NCI-H1092 (cell line): ENCODE measurements at places on chromosomes 2 and 18.

DNA sequence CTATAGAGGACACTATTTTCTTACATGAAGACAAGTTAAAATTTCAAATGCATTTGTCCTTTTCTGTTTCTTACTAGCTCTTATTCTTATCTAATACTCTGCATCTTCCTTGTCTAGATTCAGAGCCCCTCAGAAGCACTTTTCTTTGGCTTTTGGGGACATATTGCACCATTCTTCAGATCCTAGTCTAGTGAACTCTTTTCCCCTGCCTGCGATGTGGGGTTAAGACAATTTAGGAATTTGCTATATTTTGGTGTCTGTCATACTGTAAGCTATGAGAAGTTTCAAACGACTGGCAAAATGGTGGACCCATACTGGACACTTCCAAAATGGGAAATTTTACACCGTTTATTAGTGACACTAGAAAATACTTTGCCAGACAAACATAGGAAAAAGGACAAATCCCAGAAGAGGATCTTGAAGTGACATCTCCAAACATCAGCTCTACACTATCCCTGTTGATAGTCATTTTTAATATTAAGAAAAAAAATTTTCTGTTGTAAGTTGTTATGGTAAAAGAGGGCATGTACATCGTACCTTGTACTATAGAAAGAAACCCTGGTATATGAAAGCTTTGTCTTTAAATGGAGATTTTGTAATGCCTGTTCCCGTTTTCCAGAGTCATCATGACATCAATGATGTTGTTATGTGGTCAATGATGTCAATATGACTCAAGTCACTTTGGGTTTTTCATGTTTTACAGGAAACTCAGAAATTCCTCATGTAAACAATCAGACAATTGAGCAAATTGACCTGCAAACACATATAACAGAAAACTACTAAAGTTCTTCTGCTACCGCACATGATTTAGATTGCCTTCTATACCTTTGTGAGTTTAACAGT lies 4.4 kb upstream of the KYNU start:
- no peak for DNase-seq

DNA sequence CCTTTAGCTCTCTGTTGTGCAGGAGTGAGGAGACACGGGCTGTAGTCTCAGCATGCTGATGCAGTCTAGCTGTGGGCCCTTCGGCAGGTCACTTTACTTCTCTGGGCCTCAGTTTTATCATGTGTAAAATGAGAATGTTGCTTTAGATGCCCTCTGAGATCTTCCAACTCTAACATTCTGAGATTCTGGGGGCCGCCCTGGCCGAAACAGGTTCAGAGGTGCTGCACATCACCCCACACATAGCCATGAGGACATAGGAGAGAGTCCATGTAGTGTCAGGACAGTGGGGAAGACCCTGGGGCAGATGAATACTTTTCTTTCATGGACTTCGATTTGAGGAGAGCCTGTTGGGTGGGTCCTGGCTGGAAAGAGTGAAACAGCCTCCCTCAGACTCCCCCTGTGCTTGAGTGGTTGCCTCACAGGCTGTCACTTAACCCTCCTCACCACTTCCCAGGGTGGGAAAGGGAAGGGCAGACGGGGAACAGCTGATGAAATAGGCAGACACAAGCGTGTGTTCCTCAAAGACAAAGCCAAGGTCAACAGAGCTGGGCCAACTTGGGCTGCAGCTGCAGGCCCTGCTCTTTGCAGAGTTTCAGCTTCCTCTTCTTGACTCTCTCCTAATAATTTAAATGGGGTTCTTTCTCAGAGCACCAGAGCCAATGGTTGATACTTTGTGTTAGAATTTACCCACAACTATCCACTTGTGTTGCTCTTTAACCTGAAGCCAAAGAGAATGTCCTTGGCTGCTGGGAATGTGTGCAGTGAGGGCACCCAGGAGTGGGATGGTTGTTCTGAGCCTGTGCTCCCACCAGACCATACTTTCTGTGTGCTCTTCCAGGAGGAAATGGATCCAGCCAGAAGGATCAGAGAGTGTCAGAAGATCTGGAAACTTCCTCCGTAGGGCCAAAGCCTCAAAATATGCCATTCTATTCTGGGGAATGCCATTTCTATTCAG lies 14.7 kb upstream of the MRPL33 start:
- no peak for DNase-seq

DNA sequence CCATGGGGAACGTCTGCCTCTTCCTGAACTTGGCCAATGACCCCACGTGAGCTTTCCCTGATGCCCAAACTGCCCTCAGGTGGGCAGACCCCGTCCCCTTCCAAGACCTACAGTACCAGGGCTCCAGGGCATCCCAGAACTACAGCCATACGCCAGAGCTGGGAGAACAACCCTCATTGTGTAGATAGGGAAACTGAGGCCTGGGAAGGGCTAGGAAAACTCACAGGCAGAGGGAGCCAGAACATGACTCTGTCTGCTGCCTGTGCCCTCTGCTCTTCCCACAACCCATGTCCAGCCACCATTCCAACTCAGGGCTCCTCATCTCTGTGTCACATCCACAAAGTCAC lies 16.8 kb upstream of the ANKRD53 start:
- DNase-seq: no peak

GRCh38 chr2:178395941-178396570 lies 54.9 kb downstream of the PRKRA start:
- no peak for DNase-seq

- no peak for DNase-seq
Measured at GRCh38 chr18:22813648-22814328, 119.3 kb upstream of the RBBP8 start.

DNA sequence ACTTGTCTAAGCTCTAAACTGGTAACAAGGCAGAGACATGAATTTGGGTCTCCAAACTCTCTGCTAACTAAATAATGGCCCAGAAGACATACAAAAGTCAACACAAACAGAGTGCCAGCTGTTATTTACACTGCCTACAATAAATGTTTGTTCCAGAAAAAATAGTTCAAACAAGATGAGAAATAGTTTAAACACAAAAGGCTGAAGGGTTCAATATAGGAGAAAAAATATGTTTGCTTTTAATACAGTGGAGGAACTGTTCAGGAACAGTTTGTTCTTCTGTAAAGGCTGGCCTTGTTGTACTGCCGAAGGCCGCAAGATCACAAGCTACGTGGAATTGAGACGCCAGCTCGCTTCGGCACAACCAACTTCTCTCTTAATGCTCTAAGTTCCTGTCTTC lies 74.6 kb downstream of the AFF3 start:
- no peak for DNase-seq

- DNase-seq: no peak
Measured at GRCh38 chr2:135563793-135564192, 32.5 kb downstream of the R3HDM1 start.

- DNase-seq: no peak
Measured at GRCh38 chr2:238771218-238771617, 76.7 kb upstream of the TWIST2 start.

DNA sequence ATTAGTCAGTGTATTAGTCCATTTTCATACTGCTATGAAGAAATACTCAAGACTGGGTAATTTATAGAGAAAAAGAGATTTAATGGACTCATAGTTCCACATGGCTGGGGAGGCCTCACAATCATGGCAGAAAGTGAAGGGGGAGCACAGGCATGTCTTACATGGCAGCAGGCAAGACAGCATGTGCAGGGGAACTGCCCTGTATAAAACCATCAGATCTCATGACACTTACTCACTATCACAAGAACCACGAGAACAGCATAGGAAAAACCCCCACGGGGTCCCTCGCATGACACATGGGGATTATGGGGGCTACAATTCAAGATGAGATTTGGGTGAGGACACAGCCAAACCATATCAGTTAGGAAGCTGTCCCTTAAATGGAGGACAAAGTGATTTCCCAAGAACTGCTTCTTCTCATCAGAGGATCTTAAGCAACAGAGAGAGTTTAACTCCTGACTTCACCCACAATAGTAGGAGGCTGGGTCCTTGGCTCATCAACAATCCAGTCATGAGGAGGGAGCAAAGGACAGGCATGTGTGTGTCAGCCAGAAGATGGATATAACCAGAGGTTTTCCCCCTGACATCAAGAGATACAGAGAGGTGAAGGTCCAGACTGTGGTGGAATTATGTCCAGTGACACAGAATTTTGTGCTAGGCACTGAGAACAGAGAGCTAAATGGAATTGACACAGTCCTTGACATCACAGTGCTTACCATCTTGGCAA lies 203.8 kb upstream of the SH3BP4 start:
- DNase-seq: no peak

- no peak for DNase-seq
Measured at GRCh38 chr2:154408786-154409185, 289.7 kb upstream of the KCNJ3 start.

GRCh38 chr18:25568986-25569385 lies 217.0 kb upstream of the ZNF521 start:
- no peak for DNase-seq

GRCh38 chr2:136344339-136344738 lies 226.4 kb upstream of the CXCR4 start:
- DNase-seq: no peak

DNA sequence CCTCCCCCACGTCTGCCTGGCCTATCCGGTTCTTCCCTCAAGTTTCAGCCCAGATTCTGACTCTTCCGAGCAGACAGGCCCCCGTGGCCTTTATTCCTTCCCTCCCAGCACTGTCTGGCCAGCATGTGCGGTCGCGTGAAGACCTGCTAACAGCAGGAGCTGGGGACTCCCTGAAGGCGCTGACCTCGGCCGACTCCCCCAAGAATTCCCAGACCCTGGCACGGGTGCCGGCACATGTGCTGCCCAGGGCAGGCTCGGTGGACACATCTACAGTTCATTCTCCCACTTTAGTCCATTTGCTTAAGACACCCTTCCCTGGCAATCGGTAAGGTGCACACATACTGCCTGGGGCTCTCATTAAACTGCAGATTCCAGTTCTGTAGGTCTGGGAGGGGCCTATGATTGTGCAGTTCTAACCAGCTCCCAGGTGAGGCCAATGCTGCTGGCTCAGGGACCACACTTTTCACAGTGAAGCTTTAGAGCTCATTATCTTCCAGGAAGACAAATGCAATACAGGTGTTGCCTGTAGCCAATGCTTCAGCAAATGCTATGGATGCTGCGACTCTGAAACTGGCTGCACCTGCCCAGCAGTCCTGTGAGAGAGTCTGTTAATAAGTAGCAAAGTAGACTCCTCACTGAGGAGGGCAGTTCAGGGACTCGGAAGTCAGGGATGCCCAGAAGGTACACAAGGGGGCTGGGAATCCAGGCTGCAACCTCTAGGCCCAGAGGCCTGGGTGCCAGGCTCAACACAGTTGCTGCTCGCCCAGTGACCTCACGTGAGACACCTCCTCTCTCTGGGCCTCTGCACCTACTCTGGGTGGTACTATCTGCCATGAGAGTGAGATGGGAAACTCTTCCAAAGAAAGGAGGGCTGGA lies 45.4 kb upstream of the TAF1B start:
- DNase-seq: no peak

DNA sequence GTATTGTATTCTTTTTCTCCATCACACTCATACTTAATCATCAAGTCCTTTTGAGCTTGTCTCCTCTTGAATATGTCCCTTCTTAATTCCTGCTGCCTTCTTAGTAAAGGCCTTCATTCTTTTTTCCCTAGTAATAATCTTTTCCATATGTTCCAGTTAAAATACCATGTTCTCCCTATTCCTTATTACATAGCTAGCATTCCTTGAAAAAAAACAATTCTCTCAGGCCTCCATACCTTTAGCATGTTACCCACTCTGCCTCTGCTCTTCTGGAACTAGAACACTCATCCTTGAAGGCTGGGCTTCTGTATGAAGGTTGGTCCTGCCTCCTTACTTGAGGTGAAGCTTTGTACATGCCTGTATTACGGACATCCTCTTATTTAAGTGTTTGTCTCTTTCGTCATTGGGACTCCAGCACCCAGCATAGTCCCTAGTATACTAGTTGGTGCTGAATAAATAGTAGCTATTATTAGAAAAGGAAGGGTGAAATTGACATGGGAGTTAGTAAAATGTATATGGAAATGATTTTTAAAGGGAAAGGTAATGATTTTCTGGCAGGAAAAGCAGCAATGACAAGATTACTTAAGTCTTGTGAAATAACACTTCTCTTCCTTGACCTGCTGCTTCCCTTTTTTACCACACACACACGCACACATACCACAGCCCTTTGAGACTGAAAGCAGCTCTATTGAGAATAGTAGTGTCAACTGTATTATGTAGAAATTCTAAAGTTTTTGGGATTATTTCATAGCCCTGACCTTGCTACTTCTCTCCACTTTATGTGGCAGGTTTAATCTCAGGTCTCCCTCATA lies 45.6 kb downstream of the REL start:
- DNase-seq: no peak
